ENCODE measurements at places on chromosomes 2 and 18. TPM values are rescaled to one million over a fixed set of nuclear protein-coding genes. Genes with fewer than 3 reads are reported as not detected.

DNA sequence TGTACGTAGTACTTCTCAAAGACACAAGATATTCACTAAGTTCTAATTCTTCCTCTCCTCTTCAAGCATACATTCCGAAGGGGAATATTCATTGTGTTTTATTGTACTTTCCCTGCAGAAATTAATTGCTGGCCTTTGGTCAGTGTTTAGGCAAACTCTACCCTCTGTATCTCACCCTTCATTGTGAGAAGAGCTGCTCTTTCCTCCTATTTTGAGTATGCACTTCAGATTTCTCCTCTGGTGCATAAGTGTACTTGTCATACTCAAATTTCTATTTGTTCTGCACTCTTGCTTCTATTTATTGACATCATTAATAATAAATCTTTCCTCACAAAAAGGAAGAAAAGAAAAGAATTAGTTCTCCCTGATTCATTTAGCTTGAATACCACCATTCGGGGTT is 485.4 kb upstream of the SLC8A1 start:
- H3K4me1 ChIP-seq = 0 out of 2 replicates have a peak, but pooled peaks cover 2% of the 10 kb centered on the region
- no peaks in the 10 kb centered on the region for H3K27me3 ChIP-seq
- H3K36me3 ChIP-seq = peaks cover 5% of the 10 kb centered on the region
- H3K27ac ChIP-seq = no peak overlapping the region
- DNase-seq = no peak
- H3K4me3 ChIP-seq = no peak overlapping the region

DNA sequence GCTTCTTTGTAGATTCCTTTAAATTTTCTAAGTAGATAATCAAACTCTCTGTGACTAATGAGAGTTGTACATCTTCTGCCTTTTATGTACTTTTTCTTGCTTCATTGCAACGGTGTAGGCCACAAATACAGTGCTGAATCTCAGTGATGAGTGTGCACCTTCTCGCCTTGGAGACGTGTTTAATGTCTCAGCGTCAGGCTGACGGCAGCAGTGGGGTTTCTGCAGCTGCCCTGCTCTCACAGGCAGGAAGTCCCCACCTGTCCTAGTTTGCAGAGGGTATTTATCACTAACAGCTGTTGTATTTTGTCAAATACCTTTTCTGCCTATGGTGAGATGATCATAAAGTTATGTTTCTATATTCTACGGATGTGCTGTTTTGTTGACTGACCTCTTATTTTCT is 13.3 kb downstream of the AGXT start:
- no peak overlapping the region for H3K4me3 ChIP-seq
- H3K27me3 ChIP-seq = no peaks in the 10 kb centered on the region
- DNase-seq = no peak
- no peaks in the 10 kb centered on the region for H3K4me1 ChIP-seq
- no peaks in the 10 kb centered on the region for H3K36me3 ChIP-seq

GRCh38 chr2:175030380-175031271 is 25.4 kb upstream of the CHN1 start:
- no peak overlapping the region for H3K27ac ChIP-seq
- no peaks in the 10 kb centered on the region for H3K36me3 ChIP-seq
- peaks cover 13% of the 10 kb centered on the region for H3K4me1 ChIP-seq
- H3K27me3 ChIP-seq = no peaks in the 10 kb centered on the region

DNA sequence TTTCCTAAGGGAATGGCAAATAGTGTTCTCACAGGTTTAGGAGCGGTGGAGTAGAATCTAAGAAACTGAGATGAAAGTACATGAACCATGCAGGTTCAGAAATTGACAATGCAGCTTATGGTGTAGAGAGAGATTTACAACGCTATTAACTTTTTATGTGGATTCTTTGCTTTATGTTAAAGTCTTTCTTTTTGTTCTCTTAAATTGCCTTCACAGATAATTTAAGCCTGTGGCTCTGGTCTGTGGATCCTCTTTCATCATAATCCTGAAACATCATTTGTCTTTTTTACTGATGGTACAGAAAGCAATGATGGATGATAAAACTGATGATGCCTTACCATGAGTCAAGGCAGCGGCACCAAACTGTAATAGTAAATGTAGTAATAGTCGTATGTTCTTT is 30.3 kb downstream of the SOCS6 start:
- no peaks in the 10 kb centered on the region for H3K36me3 ChIP-seq
- peaks cover 11% of the 10 kb centered on the region for H3K4me1 ChIP-seq
- no peaks in the 10 kb centered on the region for H3K27me3 ChIP-seq
- no peak overlapping the region for H3K4me3 ChIP-seq

GRCh38 chr2:36570416-36570815 is 27.6 kb downstream of the FEZ2 start:
- H3K36me3 ChIP-seq = peaks cover 13% of the 10 kb centered on the region
- H3K4me1 ChIP-seq = peaks cover 28% of the 10 kb centered on the region
- H3K27ac ChIP-seq = no peak overlapping the region
- no peaks in the 10 kb centered on the region for H3K27me3 ChIP-seq
- H3K4me3 ChIP-seq = no peak overlapping the region
- DNase-seq = no peak

The SLC8A1 gene
- 1.7 TPM for total RNA-seq

The ACTG2 gene
- total RNA-seq = 2.7 TPM
